ENCODE measurements at places on chromosomes 1 and 21.
A peak's percentile ranks its signal among the peaks of the same experiment; 100 is the strongest.

DNA sequence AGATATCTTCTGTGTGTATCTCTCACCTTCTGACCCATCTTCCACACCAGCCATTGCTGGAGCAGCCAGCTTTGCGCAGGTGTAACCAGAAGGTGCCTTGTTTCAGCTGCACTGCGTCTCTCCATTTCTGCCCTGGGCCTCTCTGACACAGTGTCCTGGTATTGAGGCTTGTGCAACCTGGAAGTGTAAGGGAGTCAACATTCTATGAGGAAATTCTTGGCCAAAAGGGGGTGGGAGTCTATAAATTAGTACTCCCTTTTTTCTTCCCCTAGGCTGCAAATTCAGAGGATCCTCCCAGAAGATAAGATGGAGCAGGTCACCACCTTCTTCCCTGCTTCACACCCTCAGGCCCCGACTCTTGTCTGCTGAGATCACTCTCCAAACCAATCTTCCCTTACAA, 109.1 kb downstream of the MRPS6 start:
- DNase-seq: no peak

- DNase-seq: no peak
Measured at GRCh38 chr1:101166583-101167120, 70.2 kb upstream of the S1PR1 start.

DNA sequence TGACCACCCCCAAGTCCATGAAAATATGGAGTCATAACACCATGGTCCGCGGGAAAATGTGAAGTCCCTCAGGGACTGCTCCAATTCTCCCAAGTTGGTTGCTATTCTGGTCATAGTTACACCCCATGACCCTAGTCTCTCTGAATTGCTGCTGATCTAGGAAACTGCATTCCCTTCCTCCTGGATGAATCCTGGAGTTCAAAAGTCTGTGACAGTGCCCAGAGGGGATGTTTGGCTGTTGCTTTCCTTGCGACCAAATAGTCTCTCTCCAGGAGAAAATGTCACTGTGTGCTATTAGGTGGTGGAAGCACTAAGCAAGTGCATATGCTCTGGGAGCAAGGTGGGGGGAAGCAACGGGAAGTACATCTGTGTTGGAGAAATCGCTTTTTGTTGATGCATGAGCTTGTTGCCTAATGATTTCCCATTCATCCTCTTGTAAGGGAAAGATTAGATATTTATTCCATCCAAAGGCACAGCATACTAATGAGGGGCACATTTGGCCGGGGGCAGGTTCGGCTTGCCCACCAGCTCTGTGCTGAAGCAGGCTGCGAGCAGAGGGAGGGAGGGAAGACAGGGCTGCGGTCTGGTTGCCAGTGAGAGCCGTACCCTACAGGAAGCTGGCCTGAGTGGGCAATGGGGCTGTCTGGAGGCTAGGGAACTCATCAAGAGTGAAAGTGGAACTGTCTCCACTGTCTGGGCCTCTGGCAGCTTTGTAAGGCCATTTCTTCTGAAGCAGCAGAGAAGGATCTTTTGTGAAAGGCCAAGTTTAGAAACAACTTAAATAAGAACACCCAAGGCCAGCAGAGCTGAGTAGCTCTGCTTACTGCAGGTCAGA, 27.2 kb downstream of the SYT6 start:
- peak; percentile 16 for DNase-seq

GRCh38 chr1:29811727-29812407, 575.5 kb downstream of the PTPRU start:
- no peak for DNase-seq

DNA sequence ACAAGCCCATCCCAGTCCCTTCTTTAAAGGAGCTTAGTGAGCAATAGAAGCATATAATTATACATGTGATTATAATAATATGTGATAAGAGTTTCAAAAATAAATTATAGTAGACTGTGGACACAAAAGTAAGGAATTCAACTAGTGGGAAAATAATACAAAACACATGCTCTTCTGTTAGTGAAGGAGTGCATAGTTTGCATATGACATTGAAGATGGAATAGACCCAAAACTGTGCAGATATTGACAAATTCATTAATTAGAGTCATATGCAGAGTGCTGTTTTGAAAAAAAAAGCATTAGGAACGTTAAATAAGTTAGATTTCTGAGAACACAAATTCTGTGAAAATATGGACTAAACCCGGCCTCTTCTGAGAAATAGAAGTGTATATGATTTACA, 278.8 kb downstream of the ASTN1 start:
- no peak for DNase-seq

- no peak for DNase-seq
Measured at GRCh38 chr1:76640723-76641122, 226.6 kb upstream of the ST6GALNAC5 start.

GRCh38 chr1:198007687-198008607, 90.8 kb downstream of the LHX9 start:
- DNase-seq: no peak

GRCh38 chr1:111110197-111110899, 29.5 kb downstream of the DRAM2 start:
- DNase-seq: no peak

DNA sequence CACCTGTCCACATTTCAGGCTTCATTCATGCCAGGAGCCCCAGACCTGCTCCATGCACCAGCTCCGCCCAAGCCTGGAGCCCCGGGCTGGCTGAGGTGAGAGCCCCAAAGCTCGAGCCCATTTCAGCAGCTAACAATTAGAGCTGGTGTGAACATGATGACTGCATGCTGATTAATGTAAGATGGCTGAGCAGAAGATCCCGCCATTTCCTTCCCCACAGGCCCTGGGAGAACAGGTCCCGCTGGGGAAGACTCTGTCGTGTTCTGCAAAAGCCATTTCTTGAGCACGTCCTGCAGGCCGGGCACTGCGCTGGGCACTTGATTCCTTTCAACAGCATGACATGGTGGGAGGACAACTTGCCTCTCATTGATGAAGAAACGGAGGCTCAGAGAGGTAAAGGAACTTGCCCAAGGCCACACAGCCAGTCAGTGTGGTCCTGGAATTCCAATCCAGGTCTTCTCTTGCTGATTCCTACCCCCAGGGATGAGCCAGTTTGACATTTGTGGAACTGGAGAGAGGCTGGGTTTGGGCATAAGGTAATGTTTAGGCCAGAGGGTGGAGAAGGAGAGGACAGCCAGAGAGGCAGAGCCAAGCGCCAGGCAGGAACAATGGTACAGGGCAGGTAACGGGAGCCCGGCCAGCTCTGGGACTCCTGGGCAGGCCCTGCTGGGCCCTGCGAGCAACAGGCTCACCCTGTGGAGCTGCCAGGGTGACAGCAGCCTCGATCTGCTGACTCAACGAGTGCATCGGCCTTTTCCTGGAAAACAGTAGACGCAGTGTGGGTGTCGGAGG, 28.1 kb upstream of the EPHA2 start:
- DNase-seq: no peak

- DNase-seq: no peak
Measured at GRCh38 chr1:31818206-31818605, 2.4 kb upstream of the SPOCD1 start.

- DNase-seq: no peak
Measured at GRCh38 chr21:35062016-35062415, 12.9 kb upstream of the RUNX1 start.

DNA sequence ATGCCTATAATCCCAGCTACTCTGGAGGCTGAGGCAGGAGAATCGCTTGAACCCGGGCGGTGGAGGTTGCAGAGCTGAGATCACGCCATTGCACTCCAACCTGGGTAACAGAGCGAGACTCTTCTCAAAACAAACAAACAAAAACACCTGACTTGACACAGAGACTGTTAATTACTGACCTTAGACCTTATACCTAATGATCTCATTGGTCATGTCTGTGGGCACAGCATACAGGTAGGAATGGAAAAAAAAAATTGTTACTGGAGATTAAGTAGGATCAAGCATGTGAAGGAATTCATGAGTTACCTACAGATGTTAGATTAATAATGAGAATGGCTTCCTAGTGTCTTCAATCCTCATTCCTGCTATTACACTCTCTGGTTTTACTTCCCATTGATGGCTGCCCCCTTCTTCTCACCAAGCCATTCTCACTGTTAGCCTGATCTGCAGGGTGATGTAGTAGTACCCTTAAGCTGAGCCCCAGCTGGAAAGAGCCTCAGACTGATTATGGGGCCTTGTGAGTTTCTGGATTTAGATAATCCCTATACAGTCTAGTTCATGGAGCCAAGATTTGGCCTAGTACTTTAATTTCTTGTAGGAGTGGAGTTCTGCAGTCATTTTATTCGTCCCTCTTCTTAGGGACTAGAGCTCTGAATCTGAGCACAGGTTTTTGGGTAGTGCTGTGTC, 8.8 kb downstream of the TBCE start:
- DNase-seq: no peak

DNA sequence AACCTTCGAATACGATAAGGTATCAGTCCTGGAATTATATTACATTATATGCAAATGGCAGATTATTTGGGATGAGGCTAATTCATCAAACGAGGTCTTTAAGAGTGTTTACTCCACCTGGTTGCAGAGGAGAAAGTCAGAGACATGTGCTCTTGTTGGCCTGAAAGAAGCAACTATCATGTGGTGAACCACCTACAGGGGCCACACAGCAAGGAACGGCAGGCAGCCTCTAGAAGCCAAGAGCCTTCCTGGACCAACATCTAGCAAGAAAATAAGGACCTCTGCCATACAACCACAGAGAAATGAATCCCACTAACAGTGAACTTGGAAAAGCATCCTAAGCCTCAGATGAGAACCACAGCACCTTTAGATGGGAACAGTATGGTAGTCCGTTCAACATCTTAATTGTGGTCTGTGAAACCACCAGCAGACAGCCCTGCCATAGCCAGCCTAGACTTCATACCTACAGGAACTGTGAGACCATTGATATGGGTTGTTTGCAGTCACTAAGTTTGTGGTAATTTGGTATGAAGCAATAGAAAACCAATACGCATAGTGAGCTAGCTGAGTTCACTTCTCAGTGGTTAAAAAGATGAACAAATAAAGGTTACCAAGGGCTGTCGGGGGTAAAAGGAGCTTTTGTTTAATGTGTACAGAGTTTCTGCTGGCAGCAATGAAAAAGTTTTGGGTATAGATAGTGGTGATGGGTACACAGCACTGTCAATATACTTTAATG, 345.7 kb upstream of the RUNX1 start:
- DNase-seq: no peak

GRCh38 chr1:222769971-222770620, 33.1 kb downstream of the FAM177B start:
- no peak for DNase-seq

DNA sequence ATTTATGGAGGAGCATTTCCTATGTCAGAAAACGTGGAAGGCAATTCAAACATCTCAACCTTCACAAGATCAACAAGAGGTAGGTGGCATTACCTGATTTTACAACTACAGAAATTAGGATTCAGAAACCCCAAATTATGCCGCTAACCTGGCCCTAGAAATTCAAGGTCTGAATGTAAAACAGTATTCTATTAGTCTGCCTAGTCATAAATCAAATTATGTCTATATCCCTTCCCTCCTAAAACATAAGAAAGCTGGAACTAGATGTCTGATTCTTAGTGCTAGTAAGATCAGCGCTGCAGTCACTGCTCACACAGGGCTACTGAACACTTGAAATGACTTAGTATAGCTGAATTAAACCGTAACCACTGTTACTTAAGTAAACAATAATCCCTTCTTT, 1.4 kb downstream of the TOMM20 start:
- DNase-seq: no peak

GRCh38 chr1:85275701-85276214, 674 bp downstream of the BCL10 start:
- no peak for DNase-seq

DNA sequence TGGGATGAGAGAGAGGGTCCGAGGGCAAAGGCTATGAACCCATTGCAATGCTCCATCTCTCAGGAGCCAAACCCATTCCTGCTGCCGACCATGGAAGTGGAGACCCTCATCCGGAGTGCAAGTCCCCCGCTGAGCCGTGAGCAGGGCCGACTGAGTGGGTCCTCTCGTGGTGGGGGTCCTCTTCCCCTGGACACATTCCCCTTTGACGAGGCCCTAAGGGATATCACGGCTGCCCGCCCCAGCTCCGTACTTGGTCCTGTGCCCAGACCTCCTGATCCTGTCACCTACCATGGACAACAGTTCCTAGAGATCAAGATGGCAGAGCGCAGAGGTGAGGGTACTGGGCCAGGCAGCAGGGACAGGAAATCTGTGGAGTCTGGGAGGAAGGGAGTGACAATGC, 11.0 kb downstream of the HYI start:
- no peak for DNase-seq

DNA sequence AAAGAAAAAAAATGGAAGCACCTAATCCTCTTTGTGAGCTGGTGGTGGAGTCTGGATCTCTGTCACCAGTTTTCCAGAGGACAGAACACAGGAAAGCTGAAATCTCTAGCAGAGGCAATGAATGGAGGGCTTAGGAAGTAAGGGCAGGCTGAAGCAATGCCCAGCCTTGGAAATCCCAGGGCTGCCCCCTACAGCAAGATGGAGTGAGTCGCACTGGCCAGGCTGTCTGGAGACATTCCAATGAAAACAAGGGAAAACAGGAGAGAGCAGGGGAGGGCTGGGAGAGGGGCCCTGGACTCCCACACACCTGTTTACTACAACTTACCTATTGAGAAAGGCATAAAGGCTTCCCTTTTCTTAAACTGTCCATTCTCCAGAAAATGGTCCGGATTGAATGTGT, 25.9 kb downstream of the CYP2J2 start:
- DNase-seq: no peak

DNA sequence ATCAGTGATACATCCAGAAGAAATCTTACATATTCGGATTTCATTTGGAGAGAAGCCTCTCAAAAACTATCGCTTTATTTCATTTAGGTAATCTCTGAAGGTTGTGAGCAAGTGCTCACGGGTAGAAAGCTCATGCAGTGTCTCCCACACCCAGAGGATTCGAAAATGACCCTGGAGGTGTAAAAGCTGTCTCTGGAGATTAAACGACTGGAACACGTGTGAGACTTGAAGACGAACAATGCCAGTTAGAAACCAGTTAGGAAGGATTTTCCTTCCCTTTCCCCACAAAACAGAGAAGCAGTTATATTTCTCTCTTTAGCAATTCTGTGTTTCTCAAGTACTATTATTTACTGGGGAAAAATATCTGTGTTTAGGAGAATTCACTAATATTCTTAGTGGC, 92.5 kb upstream of the CD55 start:
- no peak for DNase-seq

DNA sequence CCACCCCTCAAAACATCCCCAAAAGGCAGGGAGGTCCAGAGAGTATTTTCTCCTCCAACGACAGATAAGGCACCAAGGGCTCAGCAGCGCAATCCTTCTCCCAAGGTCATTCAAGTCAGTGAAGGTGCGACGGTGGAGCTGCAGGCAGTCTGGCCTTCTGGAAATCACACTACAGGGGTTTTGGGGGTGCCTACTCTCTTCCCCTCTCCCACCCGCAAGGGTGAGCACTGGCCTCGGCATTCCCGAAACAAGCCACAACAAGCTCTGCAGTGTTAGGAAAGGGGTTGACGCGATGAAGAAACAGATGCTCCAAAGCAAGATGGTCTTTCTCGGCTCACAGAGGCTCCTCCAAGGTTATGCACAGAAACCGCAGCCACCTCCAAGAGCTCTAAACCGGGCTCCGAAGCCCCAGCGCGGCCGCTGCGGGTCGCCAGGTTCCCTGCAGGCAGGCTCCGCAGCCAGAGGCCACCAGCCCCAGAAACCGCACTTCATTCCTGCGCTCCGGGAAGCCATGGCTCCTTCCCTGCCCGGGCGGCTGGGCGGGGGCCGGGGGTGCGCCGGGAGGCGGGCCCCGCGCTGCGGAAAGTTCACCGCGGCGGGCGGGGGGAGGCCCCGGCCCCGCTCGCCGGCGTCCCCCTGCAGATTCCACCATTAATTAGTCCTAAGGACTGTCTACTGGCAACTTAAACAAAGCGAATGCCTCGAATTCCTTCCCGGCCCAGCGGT, 1.1 kb downstream of the LUZP1 start:
- peak; percentile 49 for DNase-seq

GRCh38 chr1:51289676-51290488, 40.5 kb downstream of the TTC39A start:
- DNase-seq: no peak

- DNase-seq: no peak
Measured at GRCh38 chr1:185603158-185603557, 131.0 kb upstream of the HMCN1 start.

Data from amygdala (tissue), 56 donors.